ENCODE measurements at places on chromosomes 1 and 21.

DNA sequence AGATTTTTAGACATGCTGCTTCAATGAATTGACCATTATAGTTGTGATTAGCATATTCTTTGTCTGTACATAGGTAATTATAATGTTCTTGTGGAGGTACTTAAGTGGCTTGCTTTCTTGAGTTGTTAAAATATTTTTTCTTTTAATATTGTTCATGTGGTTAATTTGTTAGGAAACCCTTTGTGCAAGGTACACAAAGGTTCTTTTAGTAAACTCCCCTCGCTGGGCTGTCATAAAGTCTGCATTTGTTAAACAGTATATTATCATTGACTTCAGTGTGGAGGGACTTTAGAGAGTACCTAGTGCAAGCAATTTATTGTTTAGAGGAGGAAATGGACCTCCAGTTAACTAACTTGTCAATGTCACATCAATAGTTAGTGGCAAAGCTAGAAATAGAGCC is 52.5 kb downstream of the DISP1 start:
- DNase-seq, result no peak

GRCh38 chr1:157439302-157439954 is 112.9 kb downstream of the FCRL5 start:
- no peak for DNase-seq

DNA sequence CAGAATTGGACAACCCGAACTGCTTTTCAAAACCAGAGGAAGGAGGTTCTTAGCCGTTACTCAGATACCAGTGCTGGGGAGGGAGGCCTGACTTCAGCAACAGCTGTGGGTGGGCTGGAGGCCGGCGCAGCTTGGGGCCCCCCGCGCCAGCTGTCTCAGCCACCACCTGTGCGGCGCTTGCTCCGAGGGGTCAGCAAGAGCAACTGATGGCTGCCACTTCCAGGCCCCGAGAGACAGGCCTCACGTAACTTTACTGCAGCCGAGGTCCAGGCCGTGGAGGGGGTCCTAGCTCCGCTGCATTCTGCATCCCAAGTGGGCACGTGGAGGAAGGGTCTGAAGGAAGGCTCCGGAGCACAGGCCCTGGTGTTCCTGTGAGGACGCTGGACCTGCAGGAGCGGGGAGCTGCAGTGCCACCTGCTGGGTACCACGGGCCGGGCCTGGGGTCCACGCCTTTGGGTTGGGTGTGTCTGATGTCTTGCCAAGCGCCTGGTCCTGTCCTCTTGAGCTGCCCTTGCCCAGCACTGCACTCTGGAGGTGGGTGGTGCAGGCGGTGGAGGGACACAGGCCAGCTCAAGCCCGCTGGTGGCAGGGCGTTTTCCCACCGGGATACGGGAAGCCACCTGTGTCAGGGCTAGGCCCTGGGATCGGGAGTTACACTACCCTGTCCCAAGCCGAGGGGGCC is 9.8 kb downstream of the THAP3 start:
- DNase-seq, result no peak

DNA sequence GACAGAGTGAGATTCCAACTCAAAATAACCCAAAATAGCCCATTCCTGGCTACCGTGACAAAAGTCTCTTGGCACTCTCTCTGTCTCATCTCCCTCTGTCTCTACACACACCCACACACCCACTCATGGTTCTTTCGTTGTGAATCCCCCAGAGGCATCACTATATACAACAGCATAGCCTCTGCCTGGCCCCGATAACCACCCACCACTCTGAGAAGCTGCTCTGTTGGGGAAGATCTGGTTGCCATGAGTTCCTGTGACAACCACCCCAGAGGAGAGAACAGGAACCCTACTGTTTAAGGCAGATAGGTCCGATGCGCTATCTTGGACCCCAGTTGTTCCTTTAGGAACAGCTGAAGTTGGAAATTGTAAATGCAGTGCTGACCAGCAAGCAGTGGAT is 70.4 kb upstream of the LYST start:
- DNase-seq, result no peak

DNA sequence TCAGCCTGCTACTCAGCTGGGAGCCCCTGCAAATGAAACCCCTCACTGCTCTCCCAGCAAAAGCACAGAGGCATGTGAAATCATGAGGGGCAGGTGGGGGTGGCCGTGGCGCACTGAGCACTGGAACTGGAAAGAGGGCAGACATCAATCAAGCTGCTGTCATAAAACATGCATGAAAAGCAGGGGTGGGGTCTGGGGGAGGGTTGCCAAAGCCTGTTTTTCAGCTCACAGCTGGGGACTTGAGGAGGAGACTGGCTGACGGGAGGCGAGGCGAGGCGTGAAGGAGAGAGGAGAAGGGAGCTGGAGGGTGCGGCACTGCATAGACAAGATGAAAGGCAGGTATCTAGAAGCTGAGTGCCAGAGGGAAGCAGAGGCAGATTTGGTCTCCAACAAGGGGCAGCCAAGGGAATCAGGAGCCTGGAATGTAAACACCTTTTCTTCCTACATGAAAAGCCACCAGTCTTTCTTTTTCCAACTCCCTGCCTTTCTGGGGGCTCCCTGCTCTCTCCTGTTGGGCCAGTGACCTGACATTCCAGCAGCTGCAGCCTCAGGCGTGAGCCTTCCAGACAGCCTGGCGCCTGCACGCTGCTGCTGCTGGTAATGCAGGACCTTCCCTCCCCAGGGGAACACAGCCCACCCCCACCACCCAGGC is 87.0 kb downstream of the NMNAT2 start:
- no peak for DNase-seq

Data from GOT3 (cell line).